ENCODE measurements at places on chromosomes 7 and 10.
A peak's percentile ranks its signal among the peaks of the same experiment; 100 is the strongest.

GRCh38 chr10:98257961-98258360, 10.0 kb downstream of the LOXL4 start:
- no peak for DNase-seq

DNA sequence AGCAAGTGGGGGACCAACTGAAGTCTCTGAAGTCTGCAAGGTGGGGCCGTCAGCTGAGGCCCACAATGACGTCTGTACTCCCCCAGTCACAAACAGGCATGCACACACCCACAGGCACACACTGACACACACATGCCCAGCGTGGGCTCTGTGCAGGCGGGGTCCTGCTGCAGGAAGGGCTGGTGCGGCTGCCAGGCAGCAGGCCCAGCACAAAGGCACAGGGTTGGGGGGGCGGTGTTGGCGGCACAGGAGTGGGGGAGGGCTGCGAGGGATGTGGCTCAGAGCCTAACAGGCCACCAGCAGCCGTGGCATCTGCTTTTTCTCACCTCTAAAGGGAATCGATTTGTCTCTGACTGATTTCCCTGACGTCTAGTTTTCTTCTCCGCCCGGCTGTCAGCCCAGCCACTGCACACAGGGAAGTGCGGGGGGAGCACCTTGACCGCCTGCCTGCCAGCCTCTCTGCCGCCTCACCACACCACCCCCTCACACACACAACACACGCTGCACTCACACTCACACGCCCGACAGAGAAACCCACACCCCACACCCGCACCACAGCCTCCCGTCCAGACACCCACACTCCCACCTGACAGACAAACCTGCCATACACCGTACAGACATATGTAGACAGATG, 43.5 kb upstream of the ZMIZ1 start:
- DNase-seq, result peak; percentile 20

DNA sequence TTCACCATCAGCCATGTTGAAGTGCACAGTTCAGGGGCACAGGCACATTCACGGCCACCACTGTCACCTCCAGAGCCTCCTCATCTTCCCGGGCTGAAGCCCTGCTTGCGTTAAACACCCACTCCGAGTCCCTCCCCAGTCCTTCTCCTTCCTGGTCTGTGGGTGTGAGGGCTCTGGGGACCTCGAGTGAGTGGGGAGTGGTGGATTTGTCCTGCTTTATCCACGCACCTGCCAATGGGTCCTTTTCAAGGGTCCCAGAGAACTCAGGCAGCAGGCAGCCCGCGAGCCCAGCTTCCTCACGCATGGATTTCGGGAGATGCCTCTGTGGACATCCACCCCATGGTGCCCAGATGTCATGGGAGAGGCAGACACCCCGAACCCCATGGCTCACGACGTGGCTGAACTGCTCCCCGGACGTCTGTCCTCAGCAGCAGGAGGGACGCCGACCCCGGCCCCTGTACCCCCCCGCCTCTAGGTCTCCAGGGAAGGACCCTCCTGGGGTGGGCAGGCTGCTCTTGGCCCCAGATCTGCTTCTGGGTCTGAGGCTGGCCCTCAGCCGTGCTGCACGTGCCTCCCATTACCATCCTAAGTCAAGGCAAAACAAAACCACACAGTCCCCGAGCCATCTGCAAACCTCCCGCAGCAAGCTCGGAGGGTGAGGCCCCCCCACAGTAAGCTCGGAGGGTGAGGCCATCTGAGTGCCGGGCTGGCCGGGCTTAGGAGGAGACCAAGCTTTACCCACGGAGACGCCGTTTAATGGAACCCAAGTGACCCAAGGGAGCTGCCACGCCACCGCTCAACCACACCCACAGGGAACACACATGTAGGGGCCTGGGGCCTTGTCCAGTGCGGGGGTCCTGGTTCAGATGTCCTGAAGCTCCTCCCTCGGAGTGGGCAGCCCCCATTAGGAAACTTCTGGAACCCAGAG, 9.0 kb downstream of the CYP2W1 start:
- DNase-seq, result no peak

DNA sequence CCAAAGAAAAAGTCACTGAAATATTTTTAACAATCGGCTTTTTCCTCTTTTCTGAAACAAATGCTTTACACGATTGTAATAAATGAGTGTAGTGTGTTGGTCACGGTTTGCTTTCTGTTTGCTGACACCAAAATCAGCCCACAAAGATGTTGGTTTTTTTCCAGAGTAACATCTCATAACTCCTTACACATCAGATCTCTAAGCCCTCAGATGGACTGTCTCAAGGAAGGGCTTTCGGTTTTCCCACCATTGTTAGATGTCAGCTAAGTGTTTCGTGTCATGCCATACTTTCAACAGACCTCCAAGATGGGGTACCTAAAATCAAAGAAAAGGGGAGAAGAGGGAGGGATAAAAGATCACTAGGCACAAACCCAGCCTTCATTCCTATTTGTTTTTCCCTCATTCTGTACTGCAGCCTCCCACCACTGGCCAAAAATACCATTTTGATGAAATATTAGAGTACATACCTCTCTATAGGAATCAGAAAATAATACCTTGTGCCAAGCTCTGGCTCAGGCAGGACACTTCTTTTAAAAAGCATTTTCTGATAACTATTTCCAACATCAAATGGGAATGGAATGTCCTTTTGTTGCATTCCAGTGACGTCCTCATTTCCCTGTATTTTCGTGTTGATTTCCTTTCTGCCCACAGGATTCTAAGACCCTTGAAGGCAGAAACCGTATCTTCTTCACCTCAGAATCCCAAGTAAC, 159.1 kb downstream of the DGKI start:
- no peak for DNase-seq

DNA sequence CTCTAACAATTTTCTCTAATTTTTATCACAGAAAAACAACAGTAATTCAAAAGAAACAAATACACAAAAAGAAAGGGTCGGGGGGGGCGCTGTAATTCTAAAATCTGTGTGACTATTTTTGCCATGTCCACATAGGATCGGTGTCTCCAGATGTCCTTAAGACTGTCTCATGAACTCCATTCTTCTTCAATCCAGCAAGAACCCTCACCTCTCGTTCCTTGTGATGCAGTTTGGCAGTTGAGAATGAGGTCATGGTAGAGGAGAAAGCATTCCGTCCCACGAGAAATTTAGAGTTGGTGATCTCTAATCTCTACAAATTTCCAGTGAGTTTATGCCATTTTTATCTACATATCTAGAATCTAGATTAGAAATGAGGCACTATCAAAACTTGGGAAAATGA, 394.7 kb downstream of the TFEC start:
- no peak for DNase-seq

GRCh38 chr10:50993771-50994251, 80.5 kb upstream of the PRKG1 start:
- DNase-seq, result no peak

Measured in NCI-H1092 (cell line).